ENCODE measurements at places on chromosomes 11 and 22.

- DNase-seq: no peak
These were observed 106.2 kb downstream of the PKNOX2 start for GRCh38 chr11:125270711-125271110.

DNA sequence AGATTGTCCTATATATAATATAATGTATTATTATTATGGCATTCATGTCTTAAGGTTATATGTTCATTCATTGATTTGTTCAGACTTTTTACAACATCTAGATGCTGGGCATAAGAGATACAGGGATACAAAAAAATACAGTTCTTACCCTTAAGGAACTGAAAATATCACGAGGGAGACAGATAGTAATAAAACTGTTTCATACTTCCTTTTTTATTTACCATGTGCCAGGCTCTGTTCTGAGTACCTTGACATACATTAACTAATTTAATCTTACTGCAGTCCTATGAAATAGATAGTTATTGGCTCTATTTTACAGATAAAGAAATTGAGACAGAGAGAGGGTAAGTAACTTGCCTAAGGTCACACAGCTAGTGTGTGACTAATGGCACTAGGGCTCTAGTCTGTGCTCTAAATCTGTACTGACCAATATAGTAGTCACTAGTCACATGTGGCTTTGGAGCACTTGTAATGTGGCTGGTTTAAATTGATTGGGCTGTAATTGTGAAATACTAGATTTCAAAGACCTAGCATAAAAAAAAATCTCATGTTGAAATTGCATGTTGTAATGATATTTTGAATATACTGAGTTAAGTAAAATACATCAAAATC is 21.3 kb downstream of the TRIM44 start:
- DNase-seq: no peak

GRCh38 chr11:12123799-12124198 is 13.4 kb downstream of the MICAL2 start:
- DNase-seq: no peak

- DNase-seq: no peak
These were observed 52.3 kb downstream of the SLC22A12 start for GRCh38 chr11:64643256-64643881.

GRCh38 chr11:75035256-75035655 is 46.5 kb downstream of the NEU3 start:
- peak; percentile 11 for DNase-seq

DNA sequence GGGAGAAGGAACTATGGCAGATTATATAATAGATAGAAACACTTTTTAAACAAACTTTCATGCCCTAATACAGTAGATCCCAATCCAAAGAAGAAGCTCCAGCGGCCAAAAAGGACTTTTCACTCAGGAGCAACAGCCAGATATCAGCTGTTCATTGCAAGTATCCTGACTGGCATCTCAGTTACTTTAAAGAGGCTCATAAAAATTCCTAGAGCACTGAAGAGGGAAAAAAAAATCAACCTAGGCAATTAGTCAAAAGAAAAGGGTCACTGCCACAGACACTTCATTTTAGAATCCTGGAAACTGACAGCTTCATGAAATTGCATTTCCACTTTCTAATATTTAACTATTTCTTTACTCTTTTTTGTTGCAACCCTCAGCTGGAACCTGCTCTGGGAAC is 170.6 kb upstream of the SOX6 start:
- no peak for DNase-seq

DNA sequence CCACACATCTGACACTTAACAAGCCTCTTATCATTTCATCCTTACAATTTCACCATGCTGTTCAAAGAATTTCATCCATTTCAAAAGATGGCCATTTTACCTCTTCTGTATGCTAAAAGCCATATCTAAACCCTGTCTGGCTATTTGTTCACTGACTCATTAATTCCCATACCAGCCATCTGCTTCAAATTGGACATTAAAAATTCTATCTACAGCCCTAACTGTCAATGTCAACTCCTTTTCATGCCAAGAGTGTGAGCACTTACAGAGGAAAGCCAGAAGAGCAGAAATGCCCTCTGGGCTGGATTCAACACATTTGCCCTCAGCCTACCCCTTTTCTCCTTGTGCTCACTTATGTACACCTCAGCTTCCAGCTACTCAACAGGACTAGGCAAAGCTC is 59.2 kb downstream of the SYTL2 start:
- no peak for DNase-seq

- peak; percentile 67 for DNase-seq
These were observed 56.1 kb downstream of the PIWIL4 start for GRCh38 chr11:94623120-94623735.

DNA sequence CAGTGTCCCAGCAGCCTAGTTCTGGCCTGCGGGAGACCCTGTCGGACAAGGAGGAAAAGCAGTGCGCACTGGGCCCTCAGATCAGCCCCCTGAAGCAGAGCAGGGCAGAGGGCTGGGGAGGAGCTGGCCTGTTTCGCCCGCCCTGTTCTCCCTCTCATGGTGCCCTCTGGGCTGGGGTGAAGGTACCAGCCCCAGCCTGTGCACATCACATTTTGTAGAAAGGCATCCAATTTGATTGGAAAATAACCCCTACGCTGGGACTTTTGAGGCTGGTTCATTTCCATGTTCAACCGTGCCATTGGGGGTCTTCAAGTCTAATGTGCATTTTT is 832 bp upstream of the NAP1L4 start:
- DNase-seq: no peak

DNA sequence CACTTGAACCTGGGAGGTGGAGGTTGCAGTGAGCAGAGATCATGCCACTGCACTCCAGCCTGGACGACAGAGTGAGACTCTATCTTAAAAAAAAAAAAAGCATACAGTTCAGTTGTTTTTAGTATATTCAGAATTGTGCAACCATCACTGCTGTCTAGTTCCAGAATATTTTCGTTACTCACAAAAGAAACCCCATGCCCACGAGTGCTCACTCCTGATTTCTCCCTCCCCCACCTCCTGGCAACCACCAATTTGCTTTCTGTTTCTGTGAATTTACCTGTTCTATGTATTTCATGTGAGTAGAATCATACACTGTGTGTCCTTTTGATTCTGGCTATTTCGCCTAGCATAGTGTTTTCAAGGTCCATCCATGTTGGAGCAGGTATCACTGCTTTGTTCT is 24.8 kb downstream of the PTPRJ start:
- no peak for DNase-seq

GRCh38 chr11:117519170-117519569 is 191.5 kb downstream of the CEP164 start:
- no peak for DNase-seq

DNA sequence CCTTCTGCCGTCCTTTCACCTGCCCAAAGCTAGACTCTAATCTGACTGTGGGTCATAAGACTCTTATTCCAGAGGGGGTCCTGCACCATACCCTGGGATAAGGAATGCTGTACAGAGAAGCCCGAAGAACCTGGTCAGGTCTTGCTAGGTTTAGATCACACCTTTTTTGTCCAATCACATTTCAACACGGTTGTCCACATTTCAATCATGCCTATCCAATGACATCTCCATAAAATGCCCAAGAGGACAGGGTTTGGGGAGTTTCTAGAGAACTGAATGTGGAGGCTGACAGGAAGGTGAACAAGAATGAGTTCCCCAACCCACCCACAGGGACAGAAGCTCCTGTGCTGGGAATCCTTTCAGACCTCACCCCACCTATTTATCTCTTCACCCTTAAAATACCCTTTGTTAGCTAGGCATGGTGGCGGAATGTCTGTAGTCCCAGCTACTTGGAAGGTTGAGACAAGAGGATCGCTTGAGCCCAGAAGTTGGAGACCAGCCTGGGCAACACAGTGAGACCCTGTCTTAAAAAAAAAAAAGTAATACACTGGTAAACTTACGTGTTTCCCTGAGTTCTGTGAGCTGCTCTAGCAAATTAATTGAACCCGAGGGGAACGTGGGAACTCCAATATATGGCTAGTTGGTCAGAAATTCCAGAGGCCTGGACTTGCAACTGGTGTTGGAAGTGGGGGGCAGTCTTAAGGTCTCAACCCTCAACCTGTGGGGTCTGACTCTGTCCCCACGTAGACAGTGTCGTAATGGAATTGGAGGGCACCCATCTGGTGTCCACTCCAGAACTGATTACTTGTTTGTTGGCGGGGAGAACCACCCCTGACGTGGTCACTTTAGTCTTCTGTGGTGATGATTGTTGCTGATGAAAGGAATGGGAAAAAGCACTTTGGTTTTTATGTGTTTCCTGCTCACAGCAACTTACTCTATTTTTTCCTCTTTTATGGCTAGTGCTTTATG is 17.8 kb downstream of the TCIRG1 start:
- no peak for DNase-seq

GRCh38 chr11:36333897-36334296 is 37.8 kb downstream of the PRR5L start:
- DNase-seq: peak; percentile 39

GRCh38 chr11:2557381-2557780 is 112.6 kb downstream of the KCNQ1 start:
- DNase-seq: no peak

GRCh38 chr11:10998674-10999073 is 140.8 kb upstream of the ZBED5 start:
- DNase-seq: no peak

DNA sequence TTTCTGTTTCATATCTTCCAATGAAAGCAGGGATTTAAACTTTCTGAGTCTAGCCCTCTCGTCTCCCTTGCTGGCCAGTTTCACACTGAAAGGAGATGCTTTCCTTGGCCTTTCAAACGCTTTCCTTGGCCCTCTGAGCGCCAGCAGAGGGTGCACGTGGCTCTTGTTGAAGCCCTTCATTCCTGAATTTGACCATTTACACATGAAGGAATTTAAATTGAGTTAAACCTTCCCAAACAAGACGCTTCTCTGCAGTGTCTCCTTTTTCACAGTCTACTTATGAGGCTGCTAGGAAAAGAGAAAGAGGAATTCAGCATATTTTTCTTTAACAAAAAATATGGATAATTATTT is 21.6 kb downstream of the NNMT start:
- DNase-seq: peak; percentile 8

GRCh38 chr11:877565-877964 is 33.0 kb downstream of the CHID1 start:
- no peak for DNase-seq

GRCh38 chr11:17648528-17648927 is 70.8 kb upstream of the MYOD1 start:
- no peak for DNase-seq

- DNase-seq: no peak
These were observed 20.0 kb downstream of the POLR3H start for GRCh38 chr22:41524251-41524661.

GRCh38 chr22:41320416-41321240 is 19.3 kb downstream of the ZC3H7B start:
- no peak for DNase-seq

Measured in PC-9 (cell line).